ENCODE measurements at places on chromosomes 3 and 15. TPM values are rescaled to one million over a fixed set of nuclear protein-coding genes. Genes with fewer than 3 reads are reported as not detected.

DNA sequence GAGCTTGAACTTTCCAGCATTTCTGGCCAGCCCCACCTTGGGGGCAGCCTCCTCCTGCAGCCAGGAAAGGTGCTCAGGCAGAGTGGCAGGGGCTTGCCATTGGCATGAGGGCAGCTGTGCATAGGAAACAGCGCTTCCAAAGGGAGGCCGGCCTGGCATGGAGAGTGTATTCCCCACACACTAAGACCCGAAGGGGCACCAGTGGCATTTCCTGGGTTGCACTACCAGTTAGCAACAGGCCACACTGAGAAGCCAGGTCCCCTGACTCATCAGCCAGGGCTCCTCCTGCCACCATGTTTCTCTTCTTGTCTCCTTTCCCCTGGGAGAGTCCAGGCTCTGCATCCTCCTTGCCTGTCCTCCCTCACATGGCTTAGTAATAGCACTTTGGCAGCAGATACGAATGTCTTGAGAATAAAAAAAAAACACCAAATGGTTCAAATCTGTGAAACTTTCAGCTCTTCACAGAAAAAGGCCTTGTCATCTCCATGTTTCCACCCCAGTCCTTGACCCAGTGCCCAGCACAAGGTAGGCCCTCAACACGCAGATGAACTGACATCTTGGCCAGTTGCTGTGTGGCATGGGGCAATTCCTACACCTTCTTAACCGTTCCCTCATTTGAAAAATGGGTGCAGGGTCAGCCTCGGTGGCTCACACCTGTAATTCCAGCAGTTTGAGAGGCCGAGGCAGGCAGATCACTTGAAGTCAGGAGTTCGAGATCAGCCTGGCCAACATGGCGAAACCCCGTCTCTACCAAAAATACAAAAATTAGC is 180.4 kb downstream of the SMAD6 start:
- peak; percentile 10 for DNase-seq

DNA sequence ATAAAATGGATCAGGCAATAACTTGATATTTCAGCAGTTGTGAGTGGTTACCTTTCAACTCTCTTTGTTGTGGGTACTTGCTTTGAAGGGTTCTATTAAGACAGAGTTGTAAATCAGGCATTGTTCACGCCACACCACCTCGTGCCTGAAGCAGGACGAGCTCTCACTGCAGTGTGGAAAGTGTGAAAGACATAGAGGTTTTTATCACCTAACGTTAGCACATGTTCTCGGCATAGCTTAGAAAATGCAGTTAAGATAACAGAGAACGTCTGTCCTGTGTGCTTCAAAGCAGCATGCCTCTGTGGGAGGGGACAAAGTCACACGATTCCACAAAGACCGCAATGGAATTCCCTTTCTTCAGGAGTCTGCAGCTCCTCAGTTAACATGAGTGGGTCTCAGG is 7.8 kb downstream of the ADAMTS17 start:
- DNase-seq: no peak

DNA sequence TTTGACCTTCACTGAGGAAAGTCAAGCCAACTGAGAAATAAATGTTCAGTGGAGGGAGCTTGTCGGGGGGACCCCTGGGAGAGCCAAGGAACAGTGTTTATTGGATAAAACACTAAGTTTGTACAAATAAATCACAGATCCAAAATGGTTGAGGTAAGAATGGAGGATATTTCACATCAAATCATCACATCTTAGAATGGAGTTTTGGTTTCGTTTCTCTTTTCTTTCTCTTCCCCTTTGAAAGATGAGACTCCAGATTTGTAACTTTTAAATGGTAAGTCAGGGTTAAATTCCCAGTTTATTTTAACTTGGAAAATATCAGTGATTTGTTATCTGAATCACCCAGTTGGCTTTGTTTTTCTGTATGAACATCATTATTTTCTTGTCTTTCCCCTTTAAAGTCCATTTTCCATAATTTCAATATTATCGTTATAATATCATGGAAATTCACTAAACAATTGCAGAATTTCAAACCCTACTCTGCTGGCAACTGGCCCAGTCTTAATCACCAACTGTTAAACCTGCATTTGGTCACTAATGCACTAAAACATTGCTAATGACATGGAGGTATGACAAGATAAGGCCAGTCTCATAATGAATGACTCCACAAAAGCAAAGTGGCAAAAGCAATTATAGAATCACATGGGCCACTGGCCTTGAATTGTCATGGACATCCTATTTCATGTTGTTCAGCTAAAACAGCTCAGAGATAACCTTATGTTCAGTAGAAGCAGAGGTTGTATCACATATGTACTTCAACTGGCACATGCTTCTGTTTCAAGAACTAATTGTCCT is 295.1 kb downstream of the SHOX2 start:
- DNase-seq: no peak

DNA sequence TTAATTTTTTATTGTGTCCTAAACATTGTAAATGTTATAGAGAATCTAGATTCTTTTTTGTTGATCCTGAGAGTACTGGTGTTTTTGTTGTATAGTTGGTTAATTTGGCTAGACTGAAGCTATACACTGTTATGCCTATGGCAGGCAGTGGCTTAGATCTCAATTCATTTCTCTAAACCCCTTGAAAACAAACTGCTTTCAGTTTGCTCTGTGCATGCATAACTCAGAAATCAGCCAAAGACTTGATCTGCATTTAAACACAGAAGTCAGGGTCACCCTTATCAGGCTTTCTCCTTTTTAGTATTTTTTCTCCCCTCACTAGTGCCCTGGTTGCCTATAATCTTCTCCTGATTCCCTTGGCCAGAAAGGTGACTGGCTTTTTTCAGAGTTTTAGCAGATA is 349.5 kb upstream of the MANF start:
- DNase-seq: no peak

- no peak for DNase-seq
These were observed 60.2 kb downstream of the AMOTL2 start for GRCh38 chr3:134313847-134314587.

- DNase-seq: no peak
These were observed 5.7 kb downstream of the SNX33 start for GRCh38 chr15:75653347-75653913.

- no peak for DNase-seq
These were observed 46.6 kb downstream of the HHLA2 start for GRCh38 chr3:108342837-108343486.

GRCh38 chr15:51855612-51856011 is 26.2 kb downstream of the TMOD3 start:
- DNase-seq: no peak

DNA sequence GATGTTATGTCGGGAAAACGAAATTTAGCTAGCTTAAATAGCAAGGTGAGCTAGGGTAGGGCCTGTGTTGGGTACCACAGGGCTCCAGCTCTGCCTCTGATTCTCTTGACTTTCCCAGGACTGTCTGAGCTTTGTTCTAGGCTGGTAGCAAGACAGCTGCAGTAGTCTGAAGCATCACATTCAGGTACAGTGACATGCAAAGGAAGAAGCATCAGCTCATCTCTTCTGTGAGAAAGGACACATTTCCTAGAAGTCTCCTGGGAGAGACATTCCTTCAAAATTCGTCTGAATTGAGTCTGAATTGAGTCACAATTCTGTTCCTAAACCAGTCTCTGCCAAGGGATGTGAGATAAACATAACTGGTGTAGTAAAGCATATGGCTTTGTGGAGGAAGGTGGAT is 8.5 kb upstream of the UBXN7 start:
- DNase-seq: no peak

- peak; percentile 57 for DNase-seq
These were observed 16.2 kb upstream of the XIRP1 start for GRCh38 chr3:39208463-39209055.

DNA sequence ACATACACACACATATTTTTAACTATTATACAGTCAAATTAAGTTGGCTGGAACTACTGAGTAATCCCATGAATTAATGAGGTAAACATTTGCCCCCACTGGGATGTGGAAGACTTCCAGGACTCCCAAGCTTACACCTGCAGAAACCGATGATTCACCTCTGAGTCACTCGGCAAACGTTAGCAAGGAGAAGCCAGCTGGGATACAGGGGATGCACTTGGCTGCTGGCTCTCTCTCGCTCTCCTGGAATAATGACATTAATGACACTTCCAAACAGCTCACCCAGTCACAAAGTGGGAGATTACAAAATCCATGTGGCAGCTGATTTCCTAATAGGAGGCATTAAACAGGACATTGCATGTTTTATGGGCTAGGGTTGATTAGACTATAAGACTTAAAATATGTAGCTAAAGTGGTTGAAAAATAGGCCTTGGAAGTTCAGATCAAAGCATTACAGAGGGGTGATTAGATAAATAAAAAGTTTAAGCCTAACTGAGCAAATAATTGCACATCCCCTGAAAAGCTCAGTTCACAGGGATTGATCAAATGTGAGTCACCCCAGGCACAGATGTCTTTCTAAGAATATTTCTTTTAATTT is 500.9 kb downstream of the SOX2 start:
- DNase-seq: no peak

DNA sequence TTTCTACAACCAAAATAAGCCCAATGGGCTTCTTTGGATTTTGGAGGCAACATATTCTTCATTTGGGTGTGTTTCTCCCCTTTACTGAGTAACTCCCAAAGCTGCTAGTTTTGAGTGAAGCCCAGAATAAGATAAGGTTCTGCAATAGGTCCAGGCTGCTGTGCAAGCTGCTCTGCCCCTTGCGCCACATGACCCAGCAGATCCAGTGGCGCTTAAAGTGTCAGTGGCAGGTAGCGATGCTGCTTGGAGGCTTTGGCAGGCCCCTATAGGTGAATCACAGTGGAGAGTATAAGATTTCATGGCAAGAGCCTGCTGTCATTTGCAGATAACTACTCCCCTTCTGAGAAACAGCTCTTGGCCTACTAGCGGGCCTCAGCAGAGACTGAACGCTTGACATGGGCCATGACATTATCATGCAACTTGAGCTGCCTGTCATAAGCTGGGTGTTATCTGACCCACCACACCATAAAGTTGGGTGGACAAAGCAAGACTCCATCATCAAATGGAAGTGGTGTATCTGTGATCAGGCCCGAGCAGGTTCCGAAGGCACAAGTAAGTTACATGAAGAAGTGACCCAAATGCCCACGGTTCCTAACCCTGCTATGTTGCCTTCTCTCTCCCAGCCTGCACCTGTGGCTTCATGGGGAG is 88.4 kb upstream of the OXTR start:
- no peak for DNase-seq

DNA sequence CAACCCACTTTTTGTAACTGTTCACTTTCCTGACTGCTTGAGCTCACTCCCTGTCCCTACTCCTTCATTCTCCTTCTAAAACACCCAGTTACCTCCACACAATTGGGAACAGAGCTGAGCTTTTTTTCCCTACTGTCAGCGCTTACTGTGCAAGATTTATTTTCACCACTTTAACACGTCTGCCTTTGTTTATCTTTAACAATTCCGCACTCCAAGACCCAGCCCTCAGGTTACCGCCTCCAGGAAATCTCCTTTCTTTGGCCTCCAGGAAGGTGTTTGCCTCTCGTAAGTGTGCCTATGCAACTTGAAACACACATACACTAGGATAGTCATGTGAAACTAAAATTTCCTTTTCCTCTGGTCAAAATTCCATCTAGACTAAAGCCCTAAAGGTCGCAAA is 271.9 kb upstream of the TPRG1 start:
- DNase-seq: no peak

DNA sequence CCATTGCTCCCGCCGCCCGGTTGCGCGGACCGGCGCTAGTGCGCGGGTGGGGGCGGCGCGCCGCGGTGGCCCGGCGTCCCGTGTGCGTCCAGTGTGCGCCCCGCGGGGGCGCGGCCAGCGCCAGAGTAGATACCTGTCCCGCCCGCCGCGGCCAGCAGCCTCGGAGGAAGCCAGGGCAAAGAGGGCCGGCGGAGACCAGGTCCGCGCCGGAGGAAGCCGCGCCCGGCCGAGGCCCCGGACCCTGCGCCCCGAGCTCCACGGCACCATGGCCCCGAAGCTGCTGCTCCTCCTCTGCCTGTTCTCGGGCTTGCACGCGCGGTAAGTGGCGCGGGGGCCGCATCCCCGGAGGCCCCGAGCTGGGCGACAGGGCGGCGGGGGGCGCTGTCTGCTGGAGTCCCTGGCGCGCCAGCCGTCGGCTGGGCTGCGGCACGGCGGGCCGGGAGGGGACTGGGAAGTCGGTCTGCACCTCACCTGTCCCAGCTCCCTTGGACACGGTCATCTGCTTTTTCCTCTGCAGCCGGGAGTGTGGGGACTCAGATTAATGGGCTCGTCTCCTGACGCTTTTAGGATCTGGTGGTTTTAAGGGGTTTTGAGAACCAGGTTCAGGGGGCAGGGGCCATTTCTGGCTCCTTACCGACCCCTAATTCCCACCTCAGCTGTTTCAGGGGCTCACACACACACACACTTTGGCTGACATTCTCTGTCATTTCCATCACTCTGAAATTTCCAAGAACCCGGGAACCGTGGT is 464 bp downstream of the GABRG3 start:
- DNase-seq: no peak

DNA sequence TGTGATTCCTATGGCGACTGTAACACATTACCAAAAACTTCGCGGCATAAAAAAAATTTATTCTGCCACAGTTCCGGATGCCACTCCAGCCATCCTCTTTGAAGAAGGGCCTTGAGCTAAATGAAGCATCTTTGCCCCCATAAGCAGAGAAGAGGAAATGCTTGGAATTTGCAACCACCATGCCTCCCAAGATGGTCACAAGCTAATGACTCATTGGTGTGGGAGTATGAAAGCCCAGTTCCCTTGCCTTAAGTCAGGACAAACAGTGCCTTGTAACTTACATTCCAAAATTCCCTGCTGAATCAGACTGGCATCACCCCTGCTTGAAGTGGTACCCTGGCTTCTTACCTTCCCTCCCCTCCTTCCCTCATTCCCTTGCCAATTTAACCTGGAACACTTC is 1077.4 kb downstream of the EPHA3 start:
- no peak for DNase-seq

- peak; percentile 15 for DNase-seq
These were observed 565 bp downstream of the MANF start for GRCh38 chr3:51385621-51386091.

DNA sequence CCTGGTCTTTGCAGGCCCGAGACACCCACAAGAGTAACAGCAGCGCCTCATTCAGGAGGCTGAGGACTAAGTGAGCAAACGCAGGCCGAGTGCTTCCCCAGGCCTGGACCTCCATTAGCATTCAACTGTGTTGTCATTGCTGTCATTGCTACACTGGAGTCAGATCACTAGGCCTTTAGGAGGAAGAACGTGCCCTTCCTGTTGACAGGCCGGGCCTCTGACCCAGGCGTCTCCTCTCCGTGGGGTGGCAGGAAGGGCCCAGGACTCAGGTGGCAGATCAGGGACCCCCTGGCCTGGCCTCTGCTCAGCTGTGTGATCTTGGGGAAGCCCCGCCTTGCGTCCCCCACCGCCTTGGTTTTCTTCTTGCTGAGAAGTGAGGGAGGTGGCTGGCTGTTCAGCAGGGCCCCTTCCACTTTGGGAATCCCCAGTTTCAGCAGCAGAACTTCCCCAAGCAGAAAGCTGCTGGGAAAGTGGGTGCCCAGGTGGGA is 19.1 kb downstream of the ZDHHC19 start:
- DNase-seq: no peak

GRCh38 chr3:113751141-113751540 is 4.3 kb downstream of the ATP6V1A start:
- DNase-seq: no peak

Gene ZNF35
- polyA plus RNA-seq: 20.3 TPM

Gene ZCWPW2
- polyA plus RNA-seq: 9.5 TPM

Gene SAMD7
- 0.25 TPM for polyA plus RNA-seq

Gene ADAMTS9
- 5.9 TPM for polyA plus RNA-seq

Gene SCG3
- 2.0 TPM for polyA plus RNA-seq

Gene C3orf85
- 2.2 TPM for polyA plus RNA-seq

Gene FSIP1
- 11.2 TPM for polyA plus RNA-seq

Gene PIERCE2
- polyA plus RNA-seq: 16.0 TPM

Gene IQCH
- polyA plus RNA-seq: 31.9 TPM

Gene CFAP44
- 14.1 TPM for polyA plus RNA-seq

Gene CLDN11
- polyA plus RNA-seq: 378 TPM

Gene OR5K2
- polyA plus RNA-seq: not detected

Gene PTPRG
- 26.3 TPM for polyA plus RNA-seq

Gene CKMT1B
- polyA plus RNA-seq: 0.57 TPM

Measured in testis (tissue), 5 donors.